ENCODE measurements at places on chromosomes 3 and 15.

GRCh38 chr3:95815828-95816227, 998.6 kb upstream of the EPHA6 start:
- no peak for DNase-seq

DNA sequence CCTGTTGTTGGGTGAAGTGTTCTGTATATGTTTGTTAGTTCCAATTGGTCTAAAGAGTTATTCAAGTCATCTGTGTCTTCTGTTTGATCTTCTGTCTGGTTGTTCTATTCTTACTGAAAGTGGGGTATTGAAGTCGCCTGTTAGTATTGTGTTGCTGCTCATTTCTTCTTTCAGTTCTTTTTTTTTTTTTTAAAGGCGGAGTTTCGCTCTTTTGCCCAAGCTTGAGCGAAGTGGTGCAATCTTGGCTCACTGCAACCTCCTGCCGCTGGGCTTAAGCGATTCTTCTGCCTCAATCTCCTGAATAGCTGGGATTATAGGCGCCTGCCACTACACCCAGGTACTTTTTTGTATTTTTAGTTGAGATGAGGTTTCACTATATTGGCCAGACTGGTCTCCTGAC, 23.5 kb downstream of the PFN2 start:
- no peak for DNase-seq

- DNase-seq, result no peak
Measured at GRCh38 chr15:69861331-69862171, 236.2 kb downstream of the TLE3 start.

DNA sequence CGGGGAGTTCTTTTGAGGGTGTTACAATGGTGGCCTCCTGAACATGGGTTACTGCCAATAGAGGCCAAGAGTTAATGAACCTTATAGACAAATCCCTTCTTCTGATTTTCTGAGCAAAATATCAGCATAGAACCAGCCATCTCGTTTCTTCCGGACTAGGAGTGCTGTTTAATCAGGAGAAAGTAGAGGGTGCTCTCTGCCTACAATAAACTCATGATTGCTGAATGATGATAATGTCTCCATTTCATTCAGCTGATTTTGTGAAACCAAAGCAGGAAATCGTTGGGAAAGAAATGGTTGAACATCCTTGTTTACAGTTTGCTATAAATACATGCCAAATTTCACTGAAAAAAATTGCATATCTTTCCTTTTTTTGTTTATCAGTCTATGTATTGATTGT, 142.8 kb upstream of the PLSCR5 start:
- DNase-seq, result no peak

DNA sequence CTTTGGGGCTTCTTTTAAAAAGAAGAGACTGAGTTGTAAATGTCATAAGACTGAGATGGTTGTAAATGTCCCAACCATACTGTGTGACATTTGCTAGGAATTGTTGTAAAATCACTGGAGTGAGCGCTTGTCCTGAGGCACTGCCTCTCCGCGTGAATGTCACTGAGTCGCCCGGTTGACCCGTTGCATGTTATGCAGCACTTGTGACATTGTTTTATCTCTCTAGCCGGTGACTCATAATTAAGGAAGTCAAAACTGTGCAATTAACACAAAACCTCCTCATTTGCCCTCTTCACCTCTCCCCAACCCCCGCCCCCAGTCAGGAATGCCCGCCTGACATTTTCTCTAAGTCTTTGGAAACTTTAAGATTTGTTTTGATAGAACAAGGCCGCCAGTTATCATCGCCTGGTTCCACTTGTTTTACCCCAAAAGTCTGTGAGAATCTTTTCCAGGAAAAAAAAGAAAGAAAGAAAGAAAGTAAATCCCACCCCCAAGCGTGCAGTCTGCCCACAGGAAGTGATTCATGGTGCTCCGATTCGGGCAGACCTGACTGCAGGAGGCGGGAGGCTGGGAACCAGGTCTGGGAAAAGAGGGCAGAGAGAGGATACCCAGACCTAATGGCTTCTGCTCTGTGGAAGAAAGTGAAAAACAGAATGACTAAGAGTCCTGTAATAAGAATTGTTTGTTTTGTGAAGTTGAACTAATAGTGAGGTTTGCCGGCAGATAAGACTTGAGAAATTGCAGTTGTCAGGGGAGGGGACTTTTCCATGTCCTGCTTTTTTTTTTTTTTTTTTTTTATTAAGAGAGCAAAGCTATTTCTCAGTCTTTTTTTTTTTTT, 84.8 kb downstream of the SMAD3 start:
- no peak for DNase-seq

- no peak for DNase-seq
Measured at GRCh38 chr3:30612437-30613132, 6.2 kb downstream of the TGFBR2 start.

GRCh38 chr15:97235611-97235985, 724.9 kb upstream of the ARRDC4 start:
- no peak for DNase-seq

Measured in activated T-helper 1 cell treated with anti-CD3 and anti-CD28 coated beads, Interleukin-2, amount 50 U/mL, for 16 hours (primary cell).